ENCODE measurements at places on chromosomes 7 and 10.

DNA sequence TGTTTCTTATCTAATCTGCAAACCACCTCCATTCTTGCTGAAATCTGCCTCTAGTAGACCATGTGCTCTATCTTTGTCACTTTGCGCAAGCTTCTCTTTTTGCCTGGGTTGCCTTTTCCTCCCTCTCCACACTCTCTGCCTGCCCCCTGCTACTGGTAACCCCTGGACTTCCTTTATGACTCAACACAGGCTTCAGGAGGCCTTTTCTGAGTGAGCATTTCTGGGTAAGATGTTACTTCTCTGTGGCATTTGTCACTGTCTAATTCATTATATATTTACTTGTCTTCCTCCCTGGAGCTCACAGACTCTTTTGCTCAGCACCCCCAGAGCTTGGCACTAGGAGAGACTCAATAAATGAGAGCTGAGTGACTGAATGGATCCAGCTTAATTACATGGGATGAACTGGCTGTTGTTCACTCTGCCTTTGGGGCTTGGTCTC is 8.4 kb downstream of the GOLGA7B start:
- DNase-seq, result no peak

DNA sequence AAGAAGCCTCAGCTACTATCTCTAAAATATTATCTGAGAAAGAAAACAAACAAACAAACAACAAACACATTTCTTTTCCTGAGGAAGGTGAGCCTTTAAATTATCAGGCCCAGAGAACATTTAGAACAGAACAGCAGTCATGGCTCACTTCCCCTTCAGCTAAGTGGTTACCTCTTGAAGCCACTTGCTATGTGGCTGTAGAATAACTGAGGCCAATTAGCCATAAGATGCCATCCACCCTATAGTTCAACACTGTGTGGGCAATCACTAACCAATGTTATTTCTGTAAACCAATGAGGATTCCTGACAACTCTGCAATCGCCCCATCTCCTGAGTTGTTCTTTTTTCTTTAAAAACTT is 3.7 kb upstream of the UPP1 start:
- no peak for DNase-seq

DNA sequence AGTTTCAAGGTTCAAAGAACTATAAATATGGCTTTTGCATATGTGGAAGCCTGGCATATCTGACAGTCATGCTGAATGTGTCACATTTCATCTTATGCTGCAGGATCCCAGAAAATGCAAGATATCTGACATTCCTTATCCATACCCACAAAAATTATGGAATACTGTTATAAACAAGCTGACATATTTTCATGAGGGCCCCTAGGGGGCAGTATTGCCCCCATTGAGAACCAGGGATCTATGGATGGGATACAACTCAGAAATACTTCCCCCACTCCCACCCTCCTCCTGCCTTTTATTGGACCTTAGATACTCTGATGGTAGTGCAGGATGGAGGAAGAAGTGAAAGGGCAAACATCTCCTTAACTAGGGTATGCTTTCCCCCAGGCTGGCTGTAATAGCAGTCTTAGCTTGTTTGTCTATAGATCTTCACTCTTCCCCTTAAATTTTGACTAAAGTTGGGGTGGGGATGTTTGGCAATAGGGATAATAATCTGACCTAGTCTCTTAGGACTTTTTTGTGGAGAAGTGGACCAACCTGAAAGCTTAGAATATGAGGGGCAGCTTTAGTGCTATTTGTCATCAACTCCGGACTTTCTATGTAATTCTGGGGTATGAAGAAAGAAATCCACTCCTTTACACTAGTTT is 3.5 kb upstream of the GNGT1 start:
- DNase-seq, result peak; percentile 32

- no peak for DNase-seq
Observed at GRCh38 chr10:74822521-74823089, 3.8 kb upstream of the KAT6B start.

DNA sequence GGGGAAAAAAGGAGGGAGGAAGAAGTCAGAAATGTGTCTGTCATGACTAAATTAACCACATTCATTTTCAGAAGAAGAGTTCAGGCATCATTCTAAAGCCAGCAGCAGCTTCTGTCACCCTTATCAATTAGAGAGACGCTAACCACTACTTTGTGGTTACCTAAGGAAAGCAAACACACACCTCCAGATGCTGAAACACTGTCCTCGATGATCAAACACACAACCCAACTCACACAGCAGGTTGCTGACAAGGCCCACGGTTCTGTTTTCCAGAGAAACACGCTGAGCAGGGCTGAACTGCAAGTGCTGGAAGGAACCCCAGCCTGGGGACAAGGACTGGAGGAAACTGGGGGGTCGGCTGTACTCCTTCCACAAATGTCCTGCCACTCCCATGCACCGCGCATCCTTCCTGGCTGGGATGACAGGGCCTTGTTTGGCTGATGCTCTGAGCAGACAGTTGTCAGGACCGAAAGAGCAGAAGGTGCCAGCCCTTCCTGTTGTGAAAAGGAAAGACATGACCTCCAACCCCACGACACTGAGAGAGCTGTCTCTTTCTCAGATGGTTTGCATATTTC is 36.6 kb downstream of the PRKCQ start:
- peak; percentile 31 for DNase-seq

- DNase-seq, result no peak
Observed at GRCh38 chr7:40506158-40506557, 371.4 kb downstream of the SUGCT start.

- no peak for DNase-seq
Observed at GRCh38 chr7:91310830-91311460, 46.7 kb downstream of the FZD1 start.

- no peak for DNase-seq
Observed at GRCh38 chr7:111393011-111393754, 169.1 kb downstream of the IMMP2L start.

GRCh38 chr10:79936625-79937615 is 12.0 kb downstream of the SFTPD start:
- DNase-seq, result no peak

- no peak for DNase-seq
Observed at GRCh38 chr7:129387537-129387936, 46.7 kb upstream of the STRIP2 start.

GRCh38 chr7:143318661-143319060 is 2.8 kb downstream of the CLCN1 start:
- no peak for DNase-seq

GRCh38 chr10:58372607-58373441 is 12.4 kb upstream of the TFAM start:
- no peak for DNase-seq

- DNase-seq, result peak; percentile 15
Observed at GRCh38 chr10:13298748-13299436, 972 bp downstream of the PHYH start.

DNA sequence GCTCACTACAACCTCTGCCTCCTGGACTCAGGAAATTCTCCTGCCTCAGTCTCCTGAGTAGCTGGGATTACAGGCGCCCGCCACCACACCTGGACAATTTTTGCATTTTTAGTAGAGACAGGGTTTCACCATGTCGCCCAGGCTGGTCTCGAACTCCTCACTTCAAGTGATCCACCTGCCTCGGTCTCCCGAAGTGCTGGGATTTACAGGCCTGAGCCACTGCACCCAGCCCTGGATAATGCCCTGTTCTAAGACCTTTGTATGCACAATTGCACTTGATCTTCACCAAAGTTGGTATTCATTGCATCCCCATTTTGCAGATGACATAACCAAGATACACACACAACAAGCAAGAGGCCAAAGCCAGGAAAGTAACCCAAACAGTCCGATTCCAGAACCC is 97.7 kb upstream of the CARD11 start:
- no peak for DNase-seq

- DNase-seq, result no peak
Observed at GRCh38 chr7:154767142-154767541, 235.8 kb downstream of the PAXIP1 start.

GRCh38 chr10:83991986-83992753 is 147.1 kb upstream of the GHITM start:
- DNase-seq, result peak; percentile 24

DNA sequence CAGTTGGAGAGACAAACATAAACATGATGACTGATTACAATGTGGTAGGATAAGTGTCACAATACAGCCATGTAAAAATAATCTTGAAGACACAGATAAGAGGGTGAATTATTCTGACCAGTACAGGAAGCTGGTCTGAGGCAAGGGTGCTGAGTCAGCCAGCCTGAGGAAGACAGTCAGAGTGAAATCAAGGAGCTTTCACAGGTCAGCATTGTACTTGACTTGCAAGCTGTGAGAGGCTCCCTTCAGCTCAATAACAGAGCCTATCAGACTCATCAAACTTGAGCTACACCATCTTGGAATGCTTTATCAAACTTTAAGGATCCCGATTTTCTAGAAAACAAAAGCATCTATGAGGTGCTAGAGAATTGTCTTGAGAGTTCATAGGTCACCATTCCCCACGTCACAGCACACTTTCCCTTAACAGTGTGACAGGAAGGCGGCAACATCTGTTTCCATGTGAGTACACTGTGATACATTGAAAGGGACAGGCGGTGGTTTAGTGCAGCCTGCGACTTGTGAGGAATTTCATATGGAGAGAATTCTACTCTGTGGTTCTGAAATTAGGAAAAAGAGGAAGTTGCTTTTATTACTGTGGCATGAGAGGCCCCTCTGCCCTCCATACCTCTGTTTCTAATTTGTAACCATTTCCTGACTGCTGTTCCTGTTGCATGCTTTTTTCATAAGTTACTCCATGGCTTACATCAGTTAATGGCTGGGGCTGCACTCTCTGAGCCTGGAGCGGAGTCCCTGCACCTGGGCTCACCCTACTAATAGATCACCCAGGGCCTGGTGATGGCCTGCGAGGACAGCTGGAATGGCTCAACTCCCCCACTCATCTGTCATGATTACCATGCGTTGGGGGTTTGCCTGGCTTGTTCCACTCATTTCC is 417.1 kb downstream of the SUGCT start:
- no peak for DNase-seq

- DNase-seq, result no peak
Observed at GRCh38 chr7:24499871-24500270, 73.4 kb upstream of the PALS2 start.

DNA sequence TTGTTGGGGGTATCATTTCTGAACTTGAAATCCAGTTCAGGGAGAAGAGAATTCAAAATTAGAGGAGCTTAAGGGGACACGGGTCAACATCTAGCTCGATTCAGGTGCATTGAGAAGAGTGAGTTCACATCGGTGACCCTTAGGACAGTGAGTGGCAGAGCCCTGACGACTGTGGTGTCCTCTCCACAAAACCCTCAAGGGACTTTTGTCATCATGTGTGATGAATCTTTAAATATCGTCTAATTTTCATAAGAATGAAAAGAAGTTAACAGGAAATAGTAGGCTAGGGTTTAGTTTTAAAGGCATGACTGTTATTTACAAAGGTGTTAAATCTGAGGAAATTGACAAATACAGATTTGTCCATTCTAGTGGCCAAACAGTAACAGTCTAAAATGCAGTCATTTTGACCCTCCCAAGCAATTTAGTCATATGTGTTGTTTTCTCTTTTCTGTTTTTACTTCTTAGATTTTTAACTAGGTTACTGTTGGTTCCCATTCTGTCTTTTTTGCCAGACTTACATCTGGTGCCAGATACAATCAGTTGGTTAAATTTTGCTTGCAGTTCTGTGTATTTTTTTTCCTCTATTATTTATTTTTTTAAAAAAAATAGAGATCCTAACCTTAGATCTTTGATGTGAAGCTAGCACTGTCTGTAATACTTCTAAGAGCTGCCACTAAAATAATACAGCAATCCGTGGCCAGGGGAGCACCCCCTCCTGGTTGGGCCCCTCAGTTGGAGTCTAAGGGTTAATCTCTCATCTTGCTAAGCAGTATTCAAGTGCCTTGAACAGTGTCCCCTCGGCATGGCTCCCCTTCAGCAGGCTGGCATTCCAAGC is 34.9 kb upstream of the SH2B2 start:
- DNase-seq, result no peak

- DNase-seq, result no peak
Observed at GRCh38 chr10:107430446-107430845, 265.9 kb upstream of the SORCS1 start.

- no peak for DNase-seq
Observed at GRCh38 chr7:21782996-21783395, 162.7 kb downstream of the CDCA7L start.

GRCh38 chr10:22553452-22553995 is 160.9 kb downstream of the PIP4K2A start:
- no peak for DNase-seq

DNA sequence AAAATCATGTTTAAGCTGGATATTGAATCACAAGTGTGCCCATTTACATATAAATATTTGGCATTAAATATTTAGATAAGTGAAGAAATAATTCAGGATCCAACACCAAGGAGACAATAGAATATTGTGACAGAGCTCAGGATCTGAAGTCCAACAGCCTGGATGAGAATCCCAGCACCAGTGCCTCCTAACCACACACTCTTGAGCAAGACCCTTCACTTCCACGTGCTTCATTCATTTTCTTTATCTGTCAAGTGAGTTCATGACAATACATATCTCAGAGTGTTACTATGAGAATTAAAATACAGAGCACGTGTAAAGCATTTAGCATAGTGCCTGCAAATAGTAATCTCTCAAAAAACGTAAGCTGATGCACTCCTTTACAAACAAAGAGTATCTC is 78.4 kb upstream of the IKZF1 start:
- no peak for DNase-seq

DNA sequence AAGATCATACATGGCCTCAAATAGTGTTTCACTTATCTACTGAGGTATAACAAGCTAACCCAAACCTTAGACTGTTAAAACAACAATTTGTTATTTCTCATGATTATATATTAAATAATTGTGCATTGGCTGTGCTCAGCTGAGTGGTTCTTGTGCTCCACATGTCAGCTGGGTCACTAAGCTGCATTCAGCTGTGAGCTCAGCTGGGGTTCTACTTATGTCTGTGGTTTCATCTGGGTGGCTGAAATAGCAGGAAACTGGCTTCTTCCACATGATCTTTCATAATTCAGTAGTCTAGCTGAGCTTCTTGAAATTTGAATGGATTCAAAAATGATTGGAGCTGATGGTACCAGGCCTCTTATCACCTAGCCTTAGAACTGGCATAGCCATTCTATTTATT is 181.8 kb upstream of the CSTF2T start:
- no peak for DNase-seq
